Pancreas (tissue), 10 donors: ENCODE measurements at places on chromosomes 4 and X. TPM values are rescaled to one million over a fixed set of nuclear protein-coding genes. Genes with fewer than 3 reads are reported as not detected.

TRIM61 gene
- polyA plus RNA-seq, result 0.11 TPM

APOO gene
- polyA plus RNA-seq, result 16.9 TPM

F8A3 gene
- not detected for polyA plus RNA-seq

RPA4 gene
- polyA plus RNA-seq, result 0.42 TPM

BANK1 gene
- polyA plus RNA-seq, result 2.0 TPM

SCML2 gene
- polyA plus RNA-seq, result 1.3 TPM

FRMD7 gene
- 0.02 TPM for polyA plus RNA-seq

FGFRL1 gene
- polyA plus RNA-seq, result 15.4 TPM

RFC1 gene
- polyA plus RNA-seq, result 14.6 TPM

GLA gene
- 11.2 TPM for polyA plus RNA-seq

TEX13B gene
- not detected for polyA plus RNA-seq

HSD17B11 gene
- polyA plus RNA-seq, result 43.7 TPM

UCP1 gene
- not detected for polyA plus RNA-seq

GPR50 gene
- not detected for polyA plus RNA-seq

TMSB15B gene
- polyA plus RNA-seq, result 3.5 TPM

ARHGAP36 gene
- polyA plus RNA-seq, result not detected

IL21 gene
- polyA plus RNA-seq, result not detected

MAGEB6B gene
- polyA plus RNA-seq, result not detected

FAM149A gene
- polyA plus RNA-seq, result 31.4 TPM

ALAS2 gene
- polyA plus RNA-seq, result 0.70 TPM

AGTR2 gene
- polyA plus RNA-seq, result not detected

IL9R gene
- 0.11 TPM for polyA plus RNA-seq

FGFBP2 gene
- polyA plus RNA-seq, result 0.34 TPM

SNCA gene
- polyA plus RNA-seq, result 1.5 TPM
